ENCODE measurements at places on chromosomes 6 and 20.

DNA sequence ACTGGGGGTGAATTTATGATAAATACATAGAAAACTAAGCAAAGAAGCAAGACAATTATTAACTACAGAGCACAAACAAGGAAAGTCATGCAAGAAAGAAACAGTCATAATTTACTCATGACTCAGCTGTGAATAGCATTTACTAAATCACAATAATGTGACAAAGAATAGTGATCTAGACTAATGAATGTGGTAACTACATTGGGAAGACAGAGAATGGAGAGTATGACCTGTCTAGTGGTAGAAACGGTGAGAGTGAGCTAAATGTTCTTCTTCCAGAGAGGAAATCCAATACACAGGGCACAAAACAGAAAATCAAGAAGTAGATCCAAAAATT is 153.5 kb upstream of the DST start:
- no peak for DNase-seq

GRCh38 chr6:48564036-48564820 is 453.2 kb upstream of the PTCHD4 start:
- no peak for DNase-seq

DNA sequence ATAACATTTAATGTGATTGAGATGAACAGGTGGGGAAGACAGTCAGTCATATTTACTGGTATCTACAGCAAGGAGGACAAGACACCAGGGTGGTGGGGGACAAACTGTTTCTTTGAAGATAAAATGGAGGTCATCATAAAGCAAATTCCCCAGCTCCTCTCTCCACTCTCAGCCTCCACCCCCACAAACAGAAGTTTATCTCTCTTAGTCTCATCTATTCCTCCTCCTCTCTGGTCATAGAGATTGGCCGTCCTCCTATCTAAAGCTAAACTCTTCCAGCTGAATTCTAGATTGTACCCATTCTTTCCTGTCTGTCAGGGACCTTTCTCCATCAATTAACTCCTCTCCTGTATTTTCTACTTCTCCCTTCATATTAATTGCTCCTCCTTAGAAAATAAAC is 71.1 kb downstream of the KIF6 start:
- no peak for DNase-seq

- DNase-seq: peak; percentile 35
Measured at GRCh38 chr6:33761922-33762629, 15.4 kb upstream of the IP6K3 start.

DNA sequence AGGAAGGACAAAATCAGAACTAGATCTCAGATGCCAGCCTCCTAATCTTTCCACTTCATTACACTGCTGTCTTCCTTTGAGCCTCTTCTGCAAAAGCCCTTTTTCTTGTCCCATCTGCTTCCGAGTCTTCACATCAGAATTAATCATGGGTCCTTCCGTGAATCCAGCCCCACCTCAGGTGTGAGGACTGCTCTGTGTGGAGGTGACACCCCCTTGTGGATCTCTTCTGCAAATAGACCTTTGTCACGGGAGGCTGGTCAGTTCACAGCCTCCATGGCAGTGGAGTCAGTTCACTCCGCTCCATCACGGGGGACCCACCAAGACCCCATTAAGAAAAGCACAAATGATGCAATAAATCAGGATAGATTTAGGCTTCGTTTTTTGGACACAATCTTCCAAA is 171.1 kb downstream of the ADAT2 start:
- DNase-seq: no peak

GRCh38 chr20:48574383-48574782 is 253.4 kb downstream of the PREX1 start:
- no peak for DNase-seq

GRCh38 chr6:111819458-111819857 is 53.8 kb downstream of the FYN start:
- no peak for DNase-seq
